Activated B cell treated with CpG ODN at 0.5 μM for 24 hours (primary cell): ENCODE measurements at places on chromosomes 2 and 18.
A peak's percentile ranks its signal among the peaks of the same experiment; 100 is the strongest.

DNA sequence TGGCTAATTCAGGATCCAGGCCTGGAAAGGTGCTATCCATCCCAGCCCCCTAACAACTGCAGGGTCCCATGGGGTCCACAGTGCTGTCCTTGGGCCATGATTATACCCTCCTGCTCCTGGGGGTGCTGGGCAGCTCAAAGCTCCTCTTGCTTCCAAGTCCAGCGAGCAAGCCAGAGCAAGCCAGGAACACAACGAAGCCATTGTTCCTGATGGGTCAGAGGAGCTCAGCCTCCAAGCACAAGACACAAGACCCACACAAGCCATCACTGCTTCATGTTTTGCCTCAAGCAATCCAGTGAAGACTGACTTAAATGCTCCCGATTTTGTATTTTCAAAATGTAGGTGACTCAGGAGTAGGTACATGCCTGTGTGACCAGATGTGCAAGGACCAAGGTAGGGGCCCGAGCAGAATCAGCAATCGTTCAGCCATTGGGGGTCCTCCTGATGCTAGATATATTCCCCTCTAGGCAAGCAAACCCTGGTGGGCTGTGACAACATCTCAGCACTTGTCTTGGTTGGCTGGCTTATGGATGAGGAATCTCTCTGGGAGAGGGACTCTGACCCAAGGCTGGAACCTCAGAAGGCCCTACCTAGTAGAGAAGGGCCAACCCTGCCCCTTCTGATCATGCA, 90.8 kb downstream of the EPAS1 start:
- no peak for DNase-seq

DNA sequence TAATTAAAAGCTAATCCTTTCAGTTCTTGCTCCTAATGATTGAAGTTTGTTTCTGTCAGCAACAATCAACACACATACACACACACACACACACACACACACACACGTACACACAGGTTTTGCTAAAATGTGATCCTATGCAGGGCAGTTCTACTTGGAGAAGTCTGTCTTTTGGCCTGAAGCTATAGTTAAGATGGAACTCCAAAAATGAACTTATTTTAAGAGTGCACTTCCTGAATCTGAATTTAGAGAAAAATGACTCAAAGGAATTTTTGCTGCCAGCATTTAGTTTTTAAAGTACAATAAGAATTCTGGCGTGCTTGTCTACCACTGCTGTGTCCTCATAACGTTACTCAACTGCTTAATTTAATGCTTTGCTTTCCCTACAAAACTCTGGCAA, 6.6 kb downstream of the GALNT5 start:
- DNase-seq = no peak

DNA sequence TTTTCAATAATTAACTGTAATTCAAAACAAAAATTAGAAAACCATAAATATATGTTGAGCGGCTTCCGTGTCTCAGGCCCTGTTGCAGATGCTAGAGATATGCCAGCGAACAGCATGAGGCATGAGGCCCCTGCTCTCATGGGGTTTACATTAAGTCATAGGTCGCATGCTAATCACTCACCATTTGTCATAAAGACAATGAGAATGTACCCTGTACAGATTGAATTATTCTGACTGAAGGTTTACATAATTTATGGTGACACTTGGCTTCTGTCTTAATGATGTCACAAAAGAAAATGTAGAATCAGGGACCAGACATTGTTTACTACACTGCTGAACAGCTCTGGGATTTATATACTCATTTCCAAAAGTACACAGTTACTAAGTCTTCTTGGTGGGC, 5.9 kb upstream of the VAPA start:
- no peak for DNase-seq

GRCh38 chr18:46712406-46712805, 44.4 kb downstream of the ST8SIA5 start:
- no peak for DNase-seq

GRCh38 chr2:182911813-182912517, 45.5 kb upstream of the FRZB start:
- DNase-seq = no peak

GRCh38 chr2:23654756-23655155, 269.8 kb downstream of the KLHL29 start:
- DNase-seq = no peak

DNA sequence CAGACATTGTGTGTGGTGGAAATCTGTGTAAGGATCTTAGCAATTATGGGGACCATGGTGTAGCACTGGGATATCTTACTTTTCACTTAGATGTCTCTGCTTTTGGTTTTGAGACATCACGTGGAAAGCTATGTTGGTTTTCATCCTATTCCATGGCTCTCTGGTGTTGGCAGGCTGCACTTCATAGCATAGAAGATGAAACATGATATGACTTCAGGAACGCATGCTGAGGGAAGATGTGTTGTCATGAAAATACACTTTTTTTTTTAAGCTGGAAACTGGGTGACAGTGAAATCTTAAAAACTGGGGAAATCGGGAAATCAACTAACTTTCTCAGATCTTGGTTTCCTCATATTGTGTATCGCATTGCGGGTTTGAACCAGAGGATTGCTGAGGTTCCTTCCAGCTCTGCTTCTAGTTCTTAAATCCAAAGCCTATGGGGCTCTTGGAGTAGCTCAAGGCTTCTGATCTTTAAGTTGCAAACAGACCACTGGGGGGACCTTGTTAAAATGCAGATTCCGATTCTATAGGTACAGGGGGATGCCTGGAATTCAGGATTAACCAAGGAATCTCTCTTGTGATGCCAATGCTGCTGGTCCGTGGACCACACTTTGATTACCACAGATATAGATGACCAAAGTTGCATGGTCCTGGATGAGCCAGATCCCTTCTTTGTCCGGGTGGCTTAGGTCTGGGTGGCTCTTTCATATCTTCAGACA, 160.7 kb downstream of the SH3RF3 start:
- DNase-seq = no peak

DNA sequence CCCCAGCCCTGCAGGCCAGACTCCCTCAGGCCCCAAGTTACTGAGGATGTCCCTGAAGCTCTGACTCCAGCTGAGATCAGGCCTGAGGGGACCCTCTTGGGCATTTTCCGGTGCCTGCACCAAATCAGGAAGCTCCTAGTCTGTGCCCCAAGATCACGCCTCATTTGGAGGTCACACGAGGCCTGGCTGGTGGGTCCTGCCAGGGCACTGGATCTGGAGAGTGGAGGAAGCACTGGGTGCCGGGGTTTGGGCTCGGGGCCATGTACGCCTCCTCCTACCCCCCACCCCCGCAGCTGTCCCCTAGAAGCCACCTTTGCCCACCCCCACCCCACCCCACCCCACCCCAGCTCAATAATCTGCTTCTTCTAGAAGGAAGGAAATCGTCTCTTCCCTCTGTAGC, 16.2 kb downstream of the SH2D6 start:
- DNase-seq = no peak

- no peak for DNase-seq
These were observed 80.8 kb downstream of the DYSF start for GRCh38 chr2:71534201-71534600.

DNA sequence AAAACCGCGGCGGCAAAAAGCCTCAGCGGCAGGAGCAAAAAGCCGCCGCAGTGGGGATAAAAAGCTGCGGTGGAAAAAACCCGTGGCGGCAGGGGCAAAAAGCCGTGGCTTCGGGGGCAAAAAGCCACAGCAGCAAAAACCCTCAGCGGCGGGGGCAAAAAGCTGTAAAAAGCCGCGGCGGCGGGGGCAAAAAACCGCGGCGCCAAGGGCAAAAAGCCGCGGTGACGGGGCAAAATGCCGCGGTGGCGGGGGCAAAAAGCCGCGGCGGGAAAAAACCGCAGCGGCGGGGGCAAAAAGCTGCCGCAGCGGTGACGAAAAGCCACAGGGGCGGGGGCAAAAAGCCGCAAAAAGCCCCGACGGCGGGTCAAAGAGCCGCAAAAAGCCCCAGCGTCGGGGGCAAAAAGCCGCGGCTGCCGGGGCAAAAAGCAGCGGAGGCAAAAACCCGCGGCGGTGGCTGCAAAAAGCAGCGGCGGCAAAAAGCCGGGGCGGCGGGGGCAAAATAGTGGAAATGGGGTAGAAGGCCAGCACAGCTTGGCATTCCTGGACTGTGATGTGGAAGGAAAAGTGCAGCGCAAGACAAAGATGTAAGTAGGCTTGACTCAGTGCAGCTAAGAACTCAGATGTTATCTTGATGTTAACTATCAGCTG, 151.8 kb downstream of the ANKRD30BL start:
- no peak for DNase-seq

- no peak for DNase-seq
These were observed 52.5 kb upstream of the NEDD4L start for GRCh38 chr18:57991552-57991951.

- DNase-seq = no peak
These were observed 44.4 kb upstream of the OTOF start for GRCh38 chr2:26522325-26522724.

DNA sequence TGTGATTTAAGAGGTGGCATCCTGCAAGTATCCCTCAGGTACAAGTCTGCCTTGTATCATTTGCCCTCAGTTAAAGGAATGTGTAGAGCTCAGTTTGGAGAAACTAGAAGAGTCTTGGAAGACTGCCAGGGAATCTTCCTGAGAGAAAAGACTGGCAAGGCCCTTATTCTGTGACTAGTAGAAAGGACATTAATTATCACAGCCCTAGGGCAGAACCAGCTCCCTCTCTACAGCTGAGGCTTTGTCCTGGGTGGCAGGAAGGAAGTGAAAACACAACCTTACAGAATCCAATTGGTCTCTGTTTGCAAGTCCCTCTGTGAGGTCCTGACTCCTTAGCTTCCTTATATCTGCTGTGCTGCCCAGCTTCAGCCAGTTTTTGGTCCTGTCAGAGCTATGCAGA, 385.9 kb upstream of the CYRIA start:
- no peak for DNase-seq

GRCh38 chr2:111994042-111994441, 61.0 kb upstream of the TMEM87B start:
- no peak for DNase-seq

- peak; percentile 89 for DNase-seq
These were observed at the start of gene TMBIM1 for GRCh38 chr2:218292048-218293014. Gene TMBIM1, minus strand, starts transcription at chr2:218292503. Its CDS starts 10,362 bp downstream, at chr2:218282141.

DNA sequence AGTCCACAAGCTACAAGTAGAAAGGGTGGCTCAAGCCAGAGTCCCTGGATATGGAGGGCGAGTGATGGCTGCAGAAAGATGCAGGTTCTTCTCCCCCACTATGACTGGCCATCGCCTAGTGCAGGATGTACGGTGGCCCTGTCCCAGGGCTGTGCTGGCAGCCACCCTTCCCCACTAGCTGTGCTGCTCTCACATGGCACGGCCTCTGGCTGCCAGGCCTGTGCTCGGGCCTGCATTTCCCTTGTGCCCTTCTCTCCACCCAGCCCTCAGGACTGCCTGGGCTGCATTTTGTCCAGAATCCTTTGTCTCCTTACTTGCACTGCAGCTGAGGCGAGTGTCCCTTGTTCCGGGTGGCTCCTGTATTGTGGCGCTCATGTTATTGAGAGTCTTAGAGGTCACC, 1.6 kb upstream of the RAMP1 start:
- no peak for DNase-seq

- no peak for DNase-seq
These were observed 55.6 kb downstream of the NCOA1 start for GRCh38 chr2:24546669-24547068.

- DNase-seq = no peak
These were observed 107.2 kb downstream of the FEZ2 start for GRCh38 chr2:36490749-36491148.

DNA sequence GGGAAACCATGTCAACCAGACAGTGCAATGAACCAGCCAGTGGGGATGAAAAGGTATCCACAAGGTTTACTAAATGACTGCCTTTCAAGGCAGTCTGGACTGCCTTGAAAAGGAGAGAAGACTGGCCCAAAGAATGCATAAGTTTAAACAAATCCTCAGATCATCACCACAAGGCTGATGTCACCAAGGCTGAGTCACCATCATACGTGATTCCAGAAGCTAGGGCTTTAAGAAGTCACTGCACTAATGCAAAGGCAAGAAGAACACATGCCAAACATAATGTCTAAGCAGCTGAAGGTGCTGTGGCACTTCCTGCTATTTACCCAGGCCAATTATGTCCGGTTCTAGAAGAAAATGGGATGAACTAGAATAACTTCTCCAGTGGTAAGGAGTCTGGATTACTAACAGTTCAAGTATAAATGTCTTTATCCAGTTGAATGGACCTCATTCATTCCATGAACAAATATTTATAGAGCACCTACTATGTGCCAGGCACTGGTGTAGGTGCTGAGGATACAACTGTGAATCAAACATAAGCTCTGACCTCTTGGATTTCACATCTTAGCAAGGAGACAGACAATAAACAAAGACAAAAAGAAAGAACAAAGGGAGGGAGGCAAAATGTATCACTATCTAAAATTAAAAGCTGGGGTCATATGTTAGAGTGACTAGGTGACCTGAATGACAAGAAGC, 37.6 kb upstream of the ONECUT2 start:
- DNase-seq = no peak

GRCh38 chr2:8312861-8313830, 368.7 kb upstream of the ID2 start:
- DNase-seq = no peak

DNA sequence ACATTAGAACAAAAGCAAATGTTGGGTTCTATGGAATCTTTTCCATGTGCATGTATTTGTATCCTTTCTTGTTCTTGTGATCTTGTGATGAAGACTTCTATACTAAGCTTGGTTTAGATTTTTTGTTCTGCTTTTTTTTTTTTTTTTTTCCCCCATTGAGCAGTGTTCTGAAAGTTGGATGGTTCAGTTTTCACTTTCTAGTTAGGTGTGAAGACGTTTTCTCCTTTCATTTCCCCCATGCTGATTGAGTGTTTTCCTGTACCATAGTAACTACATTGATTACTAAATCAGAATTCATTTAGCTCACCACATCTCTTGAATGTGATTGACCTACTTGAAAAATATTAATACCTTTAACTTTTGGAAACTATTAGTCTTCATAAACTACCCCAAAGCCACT, 34.1 kb downstream of the NOP58 start:
- DNase-seq = no peak

DNA sequence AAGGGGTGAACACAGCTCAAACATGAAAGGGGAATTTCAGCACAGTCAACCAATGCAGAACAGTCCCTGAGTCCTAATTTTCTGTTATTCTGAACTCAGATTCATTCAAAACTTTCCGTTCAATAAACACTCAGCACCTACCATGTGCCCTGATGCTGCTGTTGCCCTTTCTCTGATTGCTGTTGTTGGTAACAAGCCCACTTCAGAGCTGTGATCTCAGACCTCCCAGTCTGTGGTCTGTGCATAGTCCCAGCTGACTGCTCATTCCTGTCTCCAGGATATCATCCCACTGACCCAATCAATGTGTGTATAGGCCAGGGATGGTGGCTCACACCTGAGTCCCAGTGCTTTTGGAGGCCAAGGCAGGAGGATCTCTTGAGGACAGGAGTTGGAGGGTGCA, 82.7 kb upstream of the SLC35G4 start:
- DNase-seq = no peak
